ENCODE measurements at places on chromosomes 12 and 14.

DNA sequence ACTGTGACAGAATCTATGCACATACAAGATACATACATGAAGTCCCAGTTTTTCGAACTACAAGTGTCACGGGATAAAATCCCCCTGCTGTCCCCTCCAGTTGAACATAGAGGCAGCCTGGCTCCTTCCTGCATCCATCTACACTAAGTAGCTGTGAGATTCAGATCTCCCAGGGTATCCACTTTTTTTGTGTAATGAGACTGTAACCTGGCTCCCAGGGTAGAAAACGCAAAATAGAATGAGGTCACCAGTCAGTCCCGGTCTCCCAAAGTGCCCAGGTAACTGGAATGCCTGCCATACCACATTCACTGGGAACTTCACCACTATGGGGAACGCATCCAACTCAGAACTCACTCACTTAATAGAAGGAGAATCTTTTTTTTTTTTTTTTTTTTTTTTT is 67.8 kb downstream of the TMCC3 start:
- no peak for DNase-seq

- DNase-seq: no peak
These were observed 11.1 kb downstream of the GALNT16 start for GRCh38 chr14:69270795-69271708.

DNA sequence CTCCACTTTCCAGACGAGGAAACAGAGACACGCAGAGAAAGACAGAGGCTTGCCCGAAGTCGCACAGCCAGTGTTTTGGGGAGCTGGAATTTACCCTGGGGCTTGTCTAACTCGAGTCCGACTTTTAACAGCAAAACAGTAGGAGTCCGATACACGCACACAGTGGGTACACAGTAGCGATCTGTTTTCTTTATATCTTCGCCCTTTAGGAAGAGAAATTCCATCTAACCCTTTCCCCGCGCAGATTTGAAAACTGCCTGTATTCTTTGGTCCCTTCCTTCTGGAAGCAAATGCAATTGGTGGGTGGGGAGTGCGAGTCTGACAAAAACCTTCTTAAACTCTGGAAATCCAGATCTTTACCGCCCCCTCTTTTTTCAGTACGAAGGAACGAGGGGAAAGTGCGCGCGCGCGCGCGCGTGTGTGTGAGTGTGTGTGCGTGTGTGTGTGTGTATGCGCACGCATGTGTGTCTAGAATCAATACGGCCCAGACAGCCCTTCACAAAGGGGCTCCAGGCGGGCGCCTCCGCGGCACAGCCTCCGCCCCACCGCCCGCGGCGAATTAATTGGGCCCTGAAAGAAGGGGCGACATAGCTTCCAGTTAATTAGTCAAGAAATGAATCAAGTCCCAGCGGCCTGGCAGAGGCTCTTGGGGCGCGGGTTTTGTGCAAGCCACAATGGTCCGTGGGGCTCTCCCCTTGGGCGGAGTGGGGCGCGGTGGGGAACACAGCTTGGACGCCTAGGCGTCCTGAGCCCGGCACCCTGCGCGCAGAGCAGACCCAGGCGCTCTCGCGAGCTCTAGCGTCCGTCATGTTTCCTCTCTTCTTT is 14.0 kb upstream of the TBX3 start:
- no peak for DNase-seq

DNA sequence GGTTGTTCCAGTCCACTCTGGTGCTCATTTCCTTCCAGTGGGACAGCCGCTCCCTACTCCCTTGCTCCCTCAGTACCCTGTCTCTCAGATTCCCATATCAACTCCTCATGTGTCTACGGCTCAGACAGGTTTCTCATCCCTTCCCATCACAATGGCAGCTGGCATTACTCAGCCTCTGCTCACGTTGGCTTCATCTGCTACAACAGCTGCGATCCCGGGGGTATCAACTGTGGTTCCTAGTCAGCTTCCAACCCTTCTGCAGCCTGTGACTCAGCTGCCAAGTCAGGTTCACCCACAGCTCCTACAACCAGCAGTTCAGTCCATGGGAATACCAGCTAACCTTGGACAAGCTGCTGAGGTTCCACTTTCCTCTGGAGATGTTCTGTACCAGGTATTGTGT is 69.9 kb downstream of the RAD52 start:
- DNase-seq: no peak

DNA sequence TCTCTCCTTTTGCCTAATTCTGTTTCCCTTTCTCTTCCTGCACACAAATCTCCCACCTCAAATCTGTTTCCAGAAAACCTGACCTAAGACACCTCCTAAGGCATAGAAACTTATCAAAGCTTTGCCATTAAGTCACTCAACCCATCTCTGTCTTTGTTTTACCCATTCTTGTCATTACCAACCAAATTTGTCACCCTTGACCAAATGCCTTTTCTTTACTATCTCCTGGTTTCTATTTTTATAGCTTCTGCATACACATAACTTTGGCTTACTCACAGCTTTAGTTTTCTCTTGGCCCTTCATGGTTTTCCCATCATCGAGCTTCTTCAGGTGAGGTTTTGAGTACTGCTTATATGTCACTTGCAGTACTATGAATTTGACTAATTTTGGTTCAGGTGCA is 184.2 kb downstream of the BCAT1 start:
- no peak for DNase-seq

DNA sequence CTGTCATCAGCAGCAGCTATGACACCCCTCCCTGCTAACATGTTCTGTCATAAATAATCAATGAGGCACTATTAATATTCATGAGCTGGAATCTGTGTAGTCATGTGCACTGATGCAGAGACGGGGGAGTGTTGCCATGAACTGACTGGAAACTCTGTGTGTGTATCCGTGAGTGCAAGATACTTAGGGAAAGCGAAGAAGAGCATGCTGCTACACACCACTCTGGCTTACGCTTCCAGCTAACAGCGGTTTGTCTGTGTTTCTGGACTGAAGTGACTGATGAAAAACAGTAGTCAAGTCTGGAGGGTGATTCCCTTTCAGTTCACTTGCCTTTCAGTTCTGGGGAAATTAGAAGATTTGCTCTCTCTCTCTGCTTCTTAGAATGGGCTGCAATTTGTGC is 249.4 kb downstream of the PDZRN4 start:
- DNase-seq: no peak

- no peak for DNase-seq
These were observed 41.1 kb downstream of the GPR19 start for GRCh38 chr12:12654691-12655460.

GRCh38 chr14:104968153-104968527 is 10.0 kb downstream of the AHNAK2 start:
- DNase-seq: no peak

DNA sequence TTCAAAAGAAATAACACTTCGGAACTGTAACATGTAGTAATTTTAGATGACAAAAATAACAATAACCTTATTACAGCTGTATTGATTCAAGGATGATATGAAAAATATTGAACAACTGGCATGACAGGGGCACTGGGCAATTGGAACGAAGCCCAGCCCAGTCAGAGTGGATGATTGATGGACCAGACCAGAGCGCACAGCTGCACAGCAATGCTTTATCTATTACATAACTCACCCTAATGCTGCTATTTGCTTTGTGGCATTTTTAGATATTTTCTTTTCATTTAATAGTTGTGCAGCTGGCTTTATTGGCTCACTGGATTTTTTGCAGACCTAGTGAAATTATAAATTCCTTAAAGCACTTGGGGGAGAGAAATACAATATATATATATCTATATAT is 26.9 kb upstream of the FERMT2 start:
- no peak for DNase-seq

GRCh38 chr12:102806110-102806509 is 110.9 kb downstream of the PAH start:
- DNase-seq: no peak

DNA sequence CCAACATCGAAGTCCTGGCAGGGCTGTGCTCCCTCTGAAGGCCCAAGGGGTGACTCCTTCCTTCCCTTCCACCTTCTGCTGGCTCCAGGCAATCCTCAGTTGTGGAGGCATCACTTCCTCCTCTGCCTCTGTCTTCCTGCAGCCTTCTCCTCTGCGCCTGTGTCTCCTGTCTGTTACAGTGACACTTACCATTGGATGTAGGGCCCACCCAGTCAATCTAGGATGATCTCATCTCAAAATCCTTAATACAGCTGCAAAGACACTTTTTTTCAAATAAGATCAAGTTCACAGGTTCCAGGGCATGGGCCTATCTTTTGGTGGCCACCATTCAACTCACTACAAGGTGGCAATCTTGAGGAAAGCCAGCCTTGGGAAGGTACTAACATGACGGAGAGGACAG is 155.1 kb downstream of the ESRRB start:
- no peak for DNase-seq

- no peak for DNase-seq
These were observed 253.2 kb downstream of the NEDD1 start for GRCh38 chr12:97160277-97160676.

DNA sequence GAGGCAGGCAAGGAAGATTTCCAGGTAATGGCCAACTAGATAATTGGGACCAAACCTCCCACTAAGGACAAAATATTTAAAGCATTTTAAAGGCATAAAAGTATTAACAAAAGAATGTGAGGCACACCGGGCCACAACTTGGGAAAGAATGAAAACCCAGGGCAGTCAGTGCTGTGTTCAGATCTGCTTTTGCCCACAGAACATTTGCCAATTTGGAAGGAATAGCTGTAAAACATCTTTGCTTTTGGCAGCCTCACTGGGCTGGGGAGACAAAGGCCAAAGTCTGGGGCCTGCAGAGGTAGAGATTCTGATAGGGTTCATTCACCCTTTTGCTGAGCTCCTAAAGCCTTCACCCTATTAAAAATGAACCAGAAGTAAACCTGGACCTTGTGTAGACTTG is 82.3 kb downstream of the SYNE3 start:
- DNase-seq: no peak

GRCh38 chr12:113462998-113463745 is 8.5 kb downstream of the LHX5 start:
- no peak for DNase-seq

GRCh38 chr14:20873370-20874177 is 17.6 kb upstream of the RNASE3 start:
- no peak for DNase-seq

DNA sequence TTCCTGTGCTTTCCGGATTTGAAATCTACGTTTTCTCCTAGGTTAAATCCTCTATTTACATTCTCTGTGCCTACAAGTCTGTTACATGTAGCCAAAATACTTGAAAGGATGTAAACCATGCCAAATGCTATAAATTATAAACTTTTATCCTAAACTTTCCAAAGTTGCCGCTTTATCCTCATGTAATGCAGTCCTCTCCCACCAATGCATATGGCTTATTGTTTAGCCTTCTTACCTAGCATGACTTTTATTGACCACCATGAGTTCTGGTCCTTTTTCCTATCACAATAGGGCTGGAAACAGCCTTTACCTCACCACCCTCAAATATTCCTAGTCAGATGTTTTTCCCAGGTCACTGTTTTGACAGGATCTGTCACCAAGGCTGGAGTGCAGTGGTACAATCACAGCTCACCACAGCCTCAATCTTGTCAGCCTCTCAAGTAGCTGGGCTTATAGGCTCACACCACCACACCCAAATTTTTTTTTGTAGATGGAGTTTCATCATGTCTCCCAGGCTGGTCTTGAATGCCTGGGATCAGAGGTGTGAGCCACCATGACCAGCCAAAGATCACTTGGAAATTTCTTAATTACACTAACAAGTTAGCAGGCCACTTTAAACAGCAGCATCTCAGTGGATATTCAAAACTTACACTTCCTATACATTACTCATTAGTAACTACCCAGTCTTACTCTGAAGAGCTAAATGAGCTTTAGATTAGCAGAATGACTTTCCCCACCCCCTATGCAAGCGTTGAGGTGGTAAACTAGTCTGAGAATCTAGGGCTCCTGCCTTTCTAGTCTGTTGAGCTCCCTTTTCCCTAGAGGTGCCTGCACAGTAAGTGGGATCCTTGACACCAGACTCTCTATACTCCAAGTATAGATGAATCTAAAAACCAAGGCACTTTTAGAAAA is 4.1 kb downstream of the TUBA1B start:
- no peak for DNase-seq

GRCh38 chr12:104596134-104596799 is 139.5 kb downstream of the CHST11 start:
- no peak for DNase-seq

DNA sequence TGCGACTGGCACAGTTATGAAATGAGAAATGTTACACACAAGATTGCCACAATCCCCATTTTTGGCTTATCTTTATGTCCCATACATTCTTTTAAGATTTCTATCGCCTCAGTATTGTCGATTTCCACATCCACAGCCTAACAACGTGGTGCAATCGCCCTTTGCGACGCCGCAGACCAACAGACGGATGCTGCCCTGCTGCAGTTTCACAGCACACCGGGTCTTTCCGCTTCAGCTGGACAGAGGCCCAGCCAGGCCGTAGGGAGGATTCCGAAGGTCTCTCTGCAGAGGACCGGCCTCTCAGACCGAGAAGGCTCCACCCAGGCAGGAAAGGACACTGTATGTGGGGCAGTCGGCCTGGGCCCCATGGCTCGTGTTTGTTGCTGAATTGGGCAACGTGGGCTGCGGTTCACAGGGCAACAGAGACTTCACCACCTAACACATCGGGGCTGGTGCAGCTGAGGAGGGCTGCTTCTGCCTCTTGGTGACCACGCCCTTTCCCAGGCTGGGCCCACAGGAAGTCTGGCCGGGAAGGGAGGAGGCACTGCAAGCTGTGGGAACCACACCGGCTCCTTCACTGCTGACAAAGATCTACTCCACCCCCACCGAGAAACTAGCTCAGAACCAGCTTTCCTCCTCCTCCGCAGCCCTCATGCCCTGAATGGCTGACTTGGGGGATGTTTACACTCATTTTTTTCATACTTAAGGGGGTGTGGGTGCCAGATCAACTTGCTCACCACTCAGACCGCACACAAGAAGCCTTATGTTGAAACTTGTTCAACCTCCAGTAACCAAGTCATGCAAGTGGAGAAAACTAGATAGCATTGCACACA is 32.9 kb upstream of the MDM1 start:
- peak; percentile 99 for DNase-seq

DNA sequence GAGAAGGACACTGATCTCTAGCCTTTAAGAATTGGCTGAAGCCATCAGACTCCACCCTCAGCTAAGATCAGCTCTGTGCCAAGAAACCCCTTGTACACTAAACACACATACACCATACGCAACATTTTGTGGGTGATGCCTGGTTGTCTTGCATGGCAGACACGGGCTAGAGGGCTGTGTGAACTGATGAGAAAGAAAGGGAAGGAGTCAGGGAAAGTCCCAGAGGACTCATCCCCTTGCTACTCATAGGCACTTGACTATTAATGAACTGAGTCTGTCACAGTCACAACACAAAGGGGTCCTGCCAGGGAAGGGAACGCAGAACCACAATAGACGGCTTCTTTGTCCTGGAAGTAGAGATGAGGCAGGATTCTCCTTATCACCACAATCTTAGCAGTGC is 80.8 kb downstream of the EMP1 start:
- no peak for DNase-seq

DNA sequence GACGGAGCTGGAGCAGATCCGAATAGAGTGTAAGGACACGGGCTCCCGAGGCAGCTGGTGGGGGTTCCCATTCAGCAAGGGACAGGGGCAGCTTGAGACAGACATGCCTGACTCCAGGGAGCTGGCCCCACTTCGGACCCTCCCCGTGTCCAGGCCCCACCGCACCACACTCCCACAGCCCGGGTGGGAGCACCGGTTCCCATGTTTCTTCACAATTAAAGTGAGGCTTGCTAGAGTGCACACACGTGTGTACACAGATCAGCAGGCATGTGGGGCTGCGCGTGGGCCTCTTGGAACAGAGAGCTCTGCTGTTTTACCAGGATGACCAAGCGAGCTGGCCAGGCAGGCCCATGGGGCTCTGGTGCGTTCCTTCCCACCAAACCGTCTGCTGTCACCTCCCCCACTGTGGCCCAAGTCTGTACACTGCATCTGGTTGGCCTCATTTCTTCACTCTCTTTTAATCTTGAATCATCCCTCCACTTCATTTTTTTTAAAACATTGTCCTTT is 48.0 kb downstream of the SLC6A12 start:
- DNase-seq: no peak

- DNase-seq: no peak
These were observed 239.4 kb downstream of the PAWR start for GRCh38 chr12:79451365-79451764.
